Inflammatory macrophage treated with lipopolysaccharide for 1 hour (primary cell): ENCODE measurements at places on chromosomes 11 and 22.

- no peak for DNase-seq
These were observed 50.2 kb downstream of the SMIM38 start for GRCh38 chr11:69205743-69206612.

- DNase-seq = no peak
These were observed 1.6 kb downstream of the EFEMP2 start for GRCh38 chr11:65870706-65871681.

GRCh38 chr11:13635804-13636203 lies 32.7 kb upstream of the FAR1 start:
- DNase-seq = no peak

- no peak for DNase-seq
These were observed 5.1 kb downstream of the KDM4F start for GRCh38 chr11:95054356-95054755.

DNA sequence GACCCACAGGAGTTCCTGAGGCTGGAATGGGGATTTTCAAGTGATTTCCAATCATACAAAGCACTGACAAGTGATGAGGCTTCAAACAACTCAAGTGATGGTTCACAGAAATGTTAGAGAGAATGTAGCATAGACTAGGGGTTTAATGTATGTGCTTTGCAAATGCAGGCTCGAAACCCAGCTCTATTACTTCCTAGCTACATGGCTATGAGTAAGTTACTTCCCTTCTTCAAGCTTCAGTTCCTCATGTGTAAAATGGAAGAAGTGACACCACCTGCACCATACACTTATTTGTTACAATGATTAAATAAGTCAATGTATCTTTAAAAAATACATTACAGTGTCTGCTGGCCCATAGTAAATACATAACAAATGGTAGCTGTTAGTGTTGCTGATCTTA lies 139.8 kb downstream of the CCDC81 start:
- peak; percentile 48 for DNase-seq
